ENCODE measurements at places on chromosomes 4 and X.
A peak's percentile ranks its signal among the peaks of the same experiment; 100 is the strongest.

GRCh38 chr4:75745161-75745560, 20.8 kb downstream of the USO1 start:
- DNase-seq = no peak

DNA sequence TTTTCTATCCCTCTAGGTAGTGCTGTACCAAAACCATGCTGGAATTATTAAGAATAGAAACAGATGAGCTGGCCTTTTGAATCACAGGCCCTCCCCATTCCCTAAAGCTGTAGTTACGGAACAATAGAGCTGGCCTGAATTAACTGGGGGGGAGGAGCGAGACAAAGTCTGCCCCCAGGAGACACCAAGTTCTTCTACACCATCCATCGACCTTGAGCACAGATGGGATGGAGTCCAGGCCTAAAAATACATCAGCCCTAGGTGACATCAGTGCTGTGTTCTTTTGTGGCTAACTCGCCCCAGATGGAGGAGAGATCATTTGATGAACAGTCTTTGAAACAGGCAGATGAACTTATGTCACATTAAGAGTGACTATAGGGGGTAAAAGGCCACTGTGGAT, 49.6 kb downstream of the LHFPL1 start:
- no peak for DNase-seq

- DNase-seq = no peak
Measured at GRCh38 chrX:17629519-17629918, 107.8 kb upstream of the SCML1 start.

DNA sequence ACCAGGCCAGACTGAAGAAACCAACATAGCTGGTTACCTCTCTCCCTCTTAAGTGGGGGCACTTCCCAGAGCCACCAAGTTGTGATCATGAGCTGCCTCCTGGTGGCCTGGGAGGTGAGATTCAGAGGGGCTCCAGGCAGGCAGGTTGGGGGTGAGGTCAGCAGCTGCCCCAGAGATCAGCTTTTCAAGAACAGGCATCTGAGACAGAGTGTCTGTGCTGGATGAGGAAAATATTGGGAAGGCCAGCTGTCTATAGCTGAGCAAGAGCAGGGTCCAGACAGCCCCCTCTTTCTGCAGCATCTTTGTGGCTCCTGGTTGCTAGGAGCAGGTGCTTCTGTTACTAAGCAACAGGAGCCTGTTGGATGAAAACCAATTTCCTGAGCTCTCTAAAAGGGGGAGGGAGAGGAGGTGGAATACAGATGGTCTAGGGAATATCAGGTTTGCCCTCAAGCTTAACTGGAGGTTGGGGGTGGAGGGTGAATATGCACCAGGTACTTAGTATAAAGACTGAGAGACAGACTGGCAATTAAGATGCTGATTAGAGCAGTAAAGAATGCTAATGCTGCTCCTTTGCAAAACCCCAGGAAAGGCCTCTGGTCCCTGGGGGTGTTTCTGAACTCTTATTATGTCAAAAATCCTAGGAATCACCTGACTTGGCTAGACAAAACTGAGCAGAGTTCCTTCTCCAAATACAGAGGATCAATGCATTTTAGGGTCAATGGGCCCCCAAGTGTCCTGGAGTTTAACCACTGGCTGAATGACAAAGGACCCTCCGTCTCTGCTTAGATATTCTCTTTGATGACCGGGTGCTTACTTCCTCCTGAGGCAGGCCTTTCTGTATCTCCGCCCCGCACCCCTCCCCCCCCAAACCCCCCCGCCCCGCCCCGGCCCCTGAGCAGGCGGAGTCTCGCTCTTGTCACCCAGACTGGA, 21.4 kb downstream of the ZCCHC13 start:
- peak; percentile 33 for DNase-seq

DNA sequence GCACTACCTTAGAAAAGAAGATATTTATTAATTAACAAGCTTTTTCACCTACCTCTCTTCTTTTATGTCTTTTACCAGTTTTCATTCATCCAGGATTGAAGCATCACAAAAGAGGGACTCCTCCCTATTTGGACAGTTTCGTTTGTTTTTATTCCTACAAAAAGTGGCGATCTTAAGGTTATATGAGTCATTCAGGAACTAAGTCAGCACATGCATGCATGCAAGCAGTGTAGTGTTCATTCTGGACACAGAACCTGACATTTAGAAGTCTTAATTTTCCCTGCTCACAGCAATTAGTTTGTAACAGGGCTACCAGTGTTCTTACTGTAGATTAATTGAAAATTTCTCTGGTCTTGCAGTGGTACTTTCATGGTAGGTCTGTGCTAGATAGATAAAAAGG, 47.9 kb upstream of the QRFPR start:
- no peak for DNase-seq

- DNase-seq = no peak
Measured at GRCh38 chrX:120464411-120464810, 4.7 kb downstream of the LAMP2 start.

DNA sequence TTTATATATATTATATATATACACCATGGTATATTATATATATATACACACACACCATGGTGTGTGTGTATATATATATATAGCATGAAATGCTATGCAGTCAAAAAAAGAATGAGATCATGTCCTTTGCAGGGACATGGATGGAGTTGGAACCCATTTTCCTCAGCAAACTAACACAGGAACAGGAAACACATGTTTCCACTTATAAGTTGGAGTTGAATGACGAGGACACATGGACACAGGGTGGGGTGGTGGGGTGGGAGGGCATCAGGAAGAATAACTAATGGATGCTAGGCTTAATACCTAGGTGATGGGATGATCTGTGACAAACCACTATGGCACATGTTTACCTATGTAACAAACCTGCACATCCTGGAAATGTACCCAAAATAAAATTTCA, 293.6 kb upstream of the NDST3 start:
- no peak for DNase-seq

- peak; percentile 80 for DNase-seq
Measured at GRCh38 chrX:24672701-24673190, 21.0 kb upstream of the POLA1 start.

DNA sequence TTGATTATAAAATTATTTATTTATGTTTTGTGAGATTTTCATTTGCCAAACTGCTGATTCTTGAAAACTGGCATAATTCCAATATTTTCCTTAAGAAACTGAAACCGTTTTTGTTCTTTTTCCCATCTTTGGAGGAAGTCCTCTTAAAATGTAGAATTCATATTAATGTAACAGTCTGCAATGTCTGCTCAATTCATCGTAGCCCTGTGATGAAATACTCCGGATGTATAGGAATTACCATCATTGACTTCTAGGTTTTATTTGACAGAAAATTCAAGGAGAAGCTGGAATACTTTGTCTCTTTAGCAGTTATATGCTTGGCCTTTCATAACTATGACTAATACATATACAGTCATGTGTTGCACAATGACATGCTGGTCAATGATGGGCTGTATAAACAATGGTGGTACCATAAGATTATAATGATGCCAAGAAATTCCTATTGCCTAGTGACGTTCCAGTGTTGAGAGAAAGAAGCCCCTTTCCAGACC, 185.0 kb upstream of the GPRIN3 start:
- DNase-seq = no peak

- DNase-seq = no peak
Measured at GRCh38 chr4:27055221-27055760, 194.7 kb downstream of the STIM2 start.

GRCh38 chrX:154486052-154486395, 391 bp downstream of the UBL4A start:
- DNase-seq = no peak

DNA sequence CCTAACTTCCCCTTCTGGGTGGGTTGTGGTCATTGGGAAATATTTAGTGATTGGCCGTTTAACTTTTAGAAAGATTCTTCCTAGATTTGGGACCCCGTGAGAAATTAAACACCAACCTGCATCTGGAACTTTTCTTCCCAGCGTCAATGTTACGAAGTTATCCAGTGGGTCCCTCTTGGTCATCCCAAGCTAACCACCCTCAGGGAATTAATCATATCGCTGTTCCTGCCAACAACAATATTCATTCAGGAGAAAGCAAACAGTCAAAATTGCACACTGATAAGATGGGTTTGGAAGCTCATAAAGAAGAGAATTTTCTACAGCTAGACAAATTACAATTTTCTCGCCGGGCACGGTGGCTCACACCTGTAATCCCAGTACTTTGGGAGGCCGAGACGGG, 121.2 kb upstream of the STX18 start:
- DNase-seq = no peak

GRCh38 chr4:20044502-20044911, 207.2 kb upstream of the SLIT2 start:
- DNase-seq = no peak

- no peak for DNase-seq
Measured at GRCh38 chrX:17635231-17635630, 102.1 kb upstream of the SCML1 start.

- DNase-seq = no peak
Measured at GRCh38 chr4:151940291-151940690, 179.5 kb upstream of the GATB start.

DNA sequence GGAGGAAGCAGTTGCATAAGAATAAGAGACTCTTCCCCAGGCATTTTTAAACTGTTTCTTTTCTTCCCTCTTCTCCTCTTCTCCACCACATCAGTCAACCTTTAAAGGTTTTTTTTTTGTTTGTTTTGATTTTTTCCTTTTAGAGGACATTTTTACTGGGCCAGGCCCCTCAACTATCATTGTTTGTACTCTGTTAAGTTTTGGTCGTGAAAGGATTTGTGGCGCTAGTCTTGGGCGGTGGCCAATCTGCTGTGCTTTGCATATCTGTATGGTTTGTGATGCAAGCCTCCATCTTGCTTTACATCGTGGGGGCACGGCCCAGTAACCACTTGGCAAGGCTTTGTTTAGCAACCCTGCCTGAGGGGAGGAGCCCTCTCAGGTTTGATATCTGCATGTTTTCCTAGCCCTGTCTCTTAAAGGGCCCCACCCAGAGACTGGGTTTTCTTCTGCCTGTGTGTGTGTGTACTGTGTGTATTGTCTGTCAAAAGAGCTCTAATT, 101.9 kb upstream of the SLITRK2 start:
- no peak for DNase-seq

GRCh38 chr4:125837493-125838201, 522.9 kb downstream of the FAT4 start:
- DNase-seq = no peak

DNA sequence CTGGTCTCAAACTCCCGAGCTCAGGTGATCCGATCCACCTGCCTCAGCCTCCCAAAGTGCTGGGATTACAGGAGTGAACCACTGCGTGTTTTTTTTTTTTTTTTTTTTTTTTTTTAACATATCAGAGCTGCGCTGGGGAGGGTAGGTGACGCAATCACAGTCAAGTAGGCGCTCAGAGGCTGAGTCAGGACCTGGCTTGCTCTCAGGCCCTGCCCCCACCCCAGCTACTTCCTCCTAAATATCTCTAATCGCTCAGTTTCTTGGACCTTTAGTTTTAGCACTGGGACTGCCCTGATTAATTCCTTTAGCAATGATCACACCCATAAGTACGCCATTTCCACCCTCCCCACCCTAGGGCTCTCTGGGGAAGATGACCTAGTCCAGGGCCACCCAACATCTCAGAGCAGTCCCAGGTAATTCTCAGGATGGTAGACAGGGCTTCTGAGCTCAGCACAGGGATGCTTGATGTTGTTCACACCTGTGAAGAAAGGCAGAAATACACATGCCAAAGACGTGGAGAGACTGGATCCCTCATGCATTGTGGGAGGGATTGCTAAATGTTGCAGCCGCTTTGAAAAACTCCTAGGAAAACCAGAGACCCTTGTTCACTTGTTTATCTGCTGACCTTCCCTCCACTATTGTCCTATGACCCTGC, 50.2 kb downstream of the DDX3X start:
- DNase-seq = no peak

- DNase-seq = no peak
Measured at GRCh38 chr4:127052742-127053141, 580.0 kb upstream of the INTU start.

- no peak for DNase-seq
Measured at GRCh38 chr4:119733431-119733830, 104.8 kb upstream of the PDE5A start.

DNA sequence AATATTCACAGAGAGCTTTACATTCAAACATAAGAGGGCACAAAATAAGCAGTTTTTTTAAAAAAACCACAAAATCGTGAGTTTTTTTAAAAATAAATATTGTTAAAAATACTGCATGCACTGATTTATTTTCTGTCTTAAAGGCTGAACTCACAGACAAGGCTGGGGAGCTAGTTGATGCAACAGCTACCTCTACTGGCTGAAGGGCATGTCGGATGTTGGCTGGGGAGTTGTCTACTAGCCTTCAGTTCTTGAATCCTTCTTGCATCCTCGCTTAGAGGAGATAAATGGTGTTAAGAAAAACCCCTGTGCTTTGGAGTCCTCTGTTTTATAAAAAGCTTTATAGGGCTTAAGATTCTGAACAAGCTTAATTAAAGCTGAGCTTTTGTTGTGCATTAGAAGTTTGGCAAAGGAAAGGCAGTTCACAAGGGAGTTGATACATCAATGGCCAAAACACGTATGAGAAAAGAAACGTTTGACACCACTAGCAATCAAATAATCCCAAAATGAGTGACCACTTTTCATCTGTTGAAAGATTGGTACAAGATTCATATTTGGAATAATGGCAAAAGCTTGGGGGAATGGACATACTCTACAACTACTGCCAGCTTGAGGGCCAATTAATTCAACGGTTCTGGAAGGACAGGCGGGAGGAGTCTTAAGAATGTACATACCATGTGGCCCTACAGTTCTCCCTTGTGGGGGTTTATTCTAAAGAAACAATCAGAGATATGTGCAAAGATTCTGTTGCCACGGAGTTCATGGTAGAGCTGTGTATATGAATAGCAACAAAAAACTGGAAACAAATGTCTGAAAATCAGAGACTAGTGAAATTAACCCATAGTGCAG, 94.7 kb downstream of the SEL1L3 start:
- peak; percentile 76 for DNase-seq

DNA sequence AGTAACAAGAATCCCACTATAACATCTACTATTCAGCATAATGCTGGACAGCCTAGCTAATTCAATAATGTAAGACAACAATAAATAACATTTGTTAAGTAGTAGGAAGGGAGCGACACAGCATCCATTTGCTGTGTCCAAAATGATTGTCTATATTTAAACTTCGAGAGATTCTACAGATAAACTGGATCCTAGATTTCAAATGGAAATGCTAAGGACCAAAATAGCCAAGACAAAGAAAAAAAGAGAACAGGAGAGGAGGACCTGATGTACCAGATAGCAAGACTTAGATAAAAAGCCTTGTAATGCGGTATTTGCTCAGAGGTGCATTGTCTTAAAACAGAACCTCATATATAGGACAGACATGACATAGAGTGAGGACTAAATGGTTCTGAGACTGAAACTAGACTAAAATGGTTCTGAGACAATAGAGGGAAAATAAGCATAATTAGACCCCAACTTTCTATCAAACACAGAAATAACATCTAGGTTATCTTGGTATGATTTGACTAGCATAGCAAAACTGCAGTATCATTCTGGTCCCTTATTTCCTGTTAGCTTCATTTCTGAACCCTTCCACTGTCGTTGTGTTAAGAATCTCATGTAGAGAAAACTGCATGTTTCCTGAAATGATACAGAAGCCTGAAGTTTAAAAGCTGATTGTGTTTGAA, 3.8 kb downstream of the HPGDS start:
- DNase-seq = no peak

GRCh38 chrX:151391722-151392121, 5.3 kb upstream of the VMA21 start:
- DNase-seq = no peak

GRCh38 chr4:96827086-96827485, 987.2 kb downstream of the PDHA2 start:
- no peak for DNase-seq

All from putamen (tissue), 1 donor.